ENCODE measurements at places on chromosomes 6 and 20. TPM values are rescaled to one million over a fixed set of nuclear protein-coding genes. Genes with fewer than 3 reads are reported as not detected.

Gene CST2
- not detected for total RNA-seq

Gene SEL1L2
- total RNA-seq, result not detected

Gene PRRT1
- total RNA-seq, result 0.41 TPM

DNA sequence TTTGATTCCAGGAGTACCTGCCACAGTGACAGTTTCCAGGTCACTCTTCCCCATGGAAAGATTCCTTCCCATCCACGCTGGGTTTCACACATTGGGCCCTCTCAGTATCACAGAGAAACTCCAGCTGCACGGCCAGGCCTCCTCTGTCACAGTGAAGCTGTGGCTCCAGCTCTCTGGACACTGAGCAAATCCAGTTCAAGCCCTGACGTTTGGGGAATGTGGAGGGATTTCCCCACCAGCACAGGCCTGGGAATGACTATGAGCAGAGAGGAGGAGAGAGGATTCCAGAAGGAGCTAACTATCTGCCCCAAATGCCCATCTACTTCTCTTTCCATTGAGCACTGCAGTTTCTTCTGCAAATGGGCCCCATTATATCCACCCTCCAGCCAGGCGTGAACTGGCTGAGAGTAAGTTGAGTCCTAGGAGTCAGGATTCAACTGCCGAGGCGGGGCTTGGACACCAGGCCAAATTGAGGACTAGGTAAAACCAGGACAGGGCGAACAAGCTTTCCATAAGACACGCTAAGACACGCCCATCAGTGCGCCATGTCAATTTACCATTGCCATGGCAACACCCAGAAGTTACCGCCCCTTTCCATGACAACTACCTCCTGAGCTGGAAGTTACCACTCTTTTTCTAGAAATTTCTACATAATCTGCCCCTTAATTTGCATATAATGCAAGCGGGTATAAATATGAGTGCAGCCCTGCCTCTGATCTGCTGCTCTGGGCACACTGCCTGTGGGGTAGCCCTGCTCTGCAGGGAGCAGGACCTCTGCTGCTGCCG, 9.2 kb upstream of the BNIP5 start:
- DNase-seq, result peak; percentile 34

- no peak for DNase-seq
Observed at GRCh38 chr6:49978332-49979226, 9.2 kb upstream of the DEFB113 start.

GRCh38 chr6:9503111-9503761, 911.6 kb downstream of the TFAP2A start:
- DNase-seq, result peak; percentile 89

Gene CRIP3
- total RNA-seq, result not detected

DNA sequence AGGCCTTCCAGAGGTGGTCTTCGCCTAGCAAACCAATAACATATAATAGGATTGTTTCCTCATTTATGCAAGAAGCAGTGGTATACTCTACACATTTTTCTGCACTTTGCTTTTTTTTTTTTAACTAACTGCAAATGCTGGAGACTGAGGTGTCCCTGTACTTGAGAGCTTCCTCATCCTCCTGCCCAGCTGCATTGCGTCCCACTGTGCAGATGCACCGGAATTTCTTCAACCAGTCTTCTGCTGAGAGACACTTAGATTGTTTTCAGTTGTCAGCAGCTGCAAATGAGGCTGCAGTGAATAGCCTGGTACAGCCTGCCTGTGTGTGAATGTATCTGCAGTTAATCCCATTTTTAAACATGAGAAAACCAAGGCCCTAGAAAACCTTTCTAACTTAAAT, 11.5 kb downstream of the FGD2 start:
- no peak for DNase-seq

- DNase-seq, result no peak
Observed at GRCh38 chr6:139475241-139475640, 100.8 kb upstream of the CITED2 start.

- peak; percentile 20 for DNase-seq
Observed at GRCh38 chr6:134512981-134513391, 195.1 kb upstream of the SGK1 start.

Gene SMOC2
- not detected for total RNA-seq

DNA sequence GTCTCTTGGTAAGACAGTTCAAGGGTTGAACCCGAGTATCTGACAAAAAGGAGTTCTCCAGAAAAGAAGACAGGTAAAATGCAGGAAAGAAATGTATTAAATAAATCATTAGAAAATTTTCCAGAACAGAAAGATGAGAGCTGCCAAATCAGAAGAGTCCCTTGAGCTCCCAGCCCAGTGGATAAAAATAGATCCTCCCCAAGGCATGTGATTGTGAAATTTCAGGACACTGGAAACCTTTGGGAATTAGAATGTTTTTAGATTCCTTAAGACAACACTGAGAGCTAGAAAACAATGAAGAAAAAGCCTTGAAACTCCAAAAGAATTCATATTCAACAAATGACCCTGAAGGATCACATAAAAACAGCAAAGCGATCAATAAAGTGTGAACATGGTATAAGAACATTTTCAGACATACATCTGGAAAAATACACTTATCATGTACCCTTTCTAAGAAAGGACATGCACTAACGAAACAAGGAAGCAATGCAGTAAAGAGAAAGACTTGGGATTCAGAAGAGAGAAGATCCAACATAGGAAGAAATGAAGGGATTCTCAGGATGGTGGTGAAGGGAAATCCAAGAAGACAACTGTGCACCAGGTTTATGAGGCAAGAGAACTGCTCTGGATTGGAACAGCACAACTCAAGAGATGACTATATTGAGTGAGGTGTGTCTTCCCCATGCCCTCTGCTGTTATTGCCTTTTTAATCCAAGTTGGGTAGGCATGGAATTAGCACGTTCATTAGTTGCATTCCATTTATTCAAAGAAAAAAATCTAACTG, 390.4 kb downstream of the SYNE1 start:
- DNase-seq, result peak; percentile 50

GRCh38 chr6:5995658-5995948, 11.1 kb downstream of the NRN1 start:
- DNase-seq, result no peak

Gene KIAA1755
- 4.9 TPM for total RNA-seq

GRCh38 chr6:100462706-100463629, 1.8 kb downstream of the SIM1 start:
- DNase-seq, result no peak

DNA sequence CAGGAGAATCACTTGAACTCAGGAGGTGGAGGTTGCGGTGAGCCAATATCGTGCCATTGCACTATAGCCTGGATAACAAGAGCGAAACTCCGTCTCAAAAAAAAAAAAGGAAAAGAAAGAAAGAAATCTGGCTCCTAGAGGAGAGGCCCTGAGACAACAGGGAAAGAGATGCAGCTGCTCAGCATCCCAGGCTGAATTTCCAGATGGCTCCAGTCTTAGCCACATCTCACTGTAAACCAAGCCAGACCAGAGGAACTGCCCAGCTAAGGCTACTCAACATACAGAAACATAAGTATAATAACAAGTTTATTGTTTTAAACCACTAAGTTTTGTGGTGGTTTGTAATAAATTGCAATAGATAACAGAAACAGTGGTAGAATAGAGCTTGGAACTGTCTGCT, 38.5 kb upstream of the TASP1 start:
- DNase-seq, result no peak

GRCh38 chr20:62405108-62405980, 1.7 kb downstream of the CABLES2 start:
- peak; percentile 46 for DNase-seq

GRCh38 chr6:108453601-108454185, 107.0 kb upstream of the FOXO3 start:
- peak; percentile 82 for DNase-seq

Gene HFE
- total RNA-seq, result 7.4 TPM

Gene ARFGEF3
- 0.09 TPM for total RNA-seq

GRCh38 chr6:137722749-137723272, 144.2 kb upstream of the TNFAIP3 start:
- DNase-seq, result peak; percentile 58

DNA sequence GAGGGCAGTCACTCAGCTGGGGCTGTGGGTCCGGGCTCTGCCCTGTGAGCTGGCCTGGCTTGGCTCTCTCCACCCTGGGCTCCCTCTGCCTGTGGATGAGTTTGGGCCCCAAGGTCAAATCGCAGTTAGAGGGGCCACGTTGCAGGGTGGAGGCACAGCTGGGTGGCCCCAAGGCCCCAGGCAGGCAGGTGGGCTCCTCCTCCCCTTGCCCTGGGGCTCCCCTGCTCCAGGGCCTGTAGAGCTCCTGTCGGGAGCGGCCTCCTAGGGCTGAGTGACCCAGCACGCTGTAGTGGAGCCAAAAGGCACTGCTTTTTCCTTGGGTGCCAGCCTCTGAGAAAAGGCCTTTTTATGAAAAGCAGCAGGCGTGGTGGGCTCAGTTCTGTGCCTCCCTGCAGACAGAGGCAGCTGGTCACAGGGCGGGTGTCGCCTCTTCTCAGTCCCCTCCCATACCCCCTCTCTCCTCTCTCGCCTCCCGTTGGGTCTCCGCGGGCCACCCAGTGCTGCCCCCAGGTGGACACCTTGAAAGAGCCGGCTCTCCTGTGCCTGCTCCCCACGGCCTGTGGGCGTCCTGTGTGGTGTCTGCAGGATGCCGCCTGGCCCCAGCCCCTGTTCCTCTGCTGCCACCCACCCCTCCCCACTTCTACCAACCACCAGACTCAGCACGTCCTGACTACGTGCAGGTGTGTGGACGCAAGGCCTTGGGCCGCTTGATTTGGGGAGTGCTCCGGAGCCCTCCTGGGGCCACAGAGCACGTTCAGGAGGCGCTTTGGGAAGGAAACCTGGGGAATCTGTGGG, 13.2 kb downstream of the SS18L1 start:
- peak; percentile 39 for DNase-seq

- no peak for DNase-seq
Observed at GRCh38 chr6:38221251-38221650, 401.7 kb downstream of the ZFAND3 start.

- DNase-seq, result no peak
Observed at GRCh38 chr6:147548921-147549475, 40.5 kb downstream of the SAMD5 start.

GRCh38 chr6:104601131-104601651, 258.5 kb downstream of the HACE1 start:
- DNase-seq, result peak; percentile 7

- peak; percentile 74 for DNase-seq
Observed at GRCh38 chr20:25309395-25310267, 61.7 kb downstream of the PYGB start.

DNA sequence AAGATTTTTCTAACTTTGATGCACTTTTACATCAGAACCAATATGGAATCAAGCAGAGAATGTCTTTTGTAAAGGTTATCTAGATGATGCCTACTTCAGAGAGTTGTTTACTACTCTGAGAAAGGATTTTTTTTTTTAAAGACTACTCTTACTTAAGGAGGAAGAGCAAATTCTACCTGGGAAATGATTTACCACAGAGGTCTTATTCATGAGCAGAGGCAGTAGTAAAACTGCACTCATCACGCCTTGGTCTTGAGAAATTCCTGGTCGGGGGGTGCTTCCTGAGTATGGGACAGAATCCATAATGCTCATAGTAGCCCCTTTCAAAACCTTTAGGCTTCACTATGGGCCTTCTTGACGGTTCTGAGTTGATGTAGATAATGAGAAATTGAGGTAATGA, 241.8 kb upstream of the PREP start:
- no peak for DNase-seq

Gene PPIL4
- 36.1 TPM for total RNA-seq

Gene IMPG1
- not detected for total RNA-seq
